Stimulated activated CD8-positive, alpha-beta memory T cell treated with anti-CD3 and anti-CD28 coated beads, Interleukin-4, amount 100 ng/mL, for 4 hours (primary cell): ENCODE measurements at places on chromosomes 3 and 15.

- DNase-seq: no peak
Observed at GRCh38 chr3:186143250-186143649, 34.4 kb upstream of the ETV5 start.

GRCh38 chr3:15666277-15666676 lies 64.7 kb downstream of the BTD start:
- no peak for DNase-seq

DNA sequence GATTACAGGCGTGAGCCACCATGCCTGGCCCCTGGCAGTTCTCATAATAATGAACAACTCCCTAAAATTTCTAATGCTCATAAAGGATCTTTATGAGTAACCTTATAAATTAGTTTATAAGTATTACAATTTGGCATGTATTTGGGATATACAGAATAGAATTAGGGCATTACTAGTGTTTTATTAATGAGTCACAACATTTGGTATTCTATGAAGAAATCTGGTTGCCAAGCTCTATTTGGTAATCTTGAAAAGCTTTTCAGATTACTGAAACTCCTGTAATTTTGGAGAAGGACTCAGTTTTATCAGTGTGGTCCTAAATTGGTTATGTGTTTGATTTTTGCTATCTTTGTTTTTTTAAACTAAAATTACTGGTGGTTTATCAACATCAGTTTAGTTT lies 45.8 kb downstream of the TM6SF1 start:
- no peak for DNase-seq

GRCh38 chr15:68697711-68698690 lies 119.2 kb downstream of the CORO2B start:
- DNase-seq: no peak

DNA sequence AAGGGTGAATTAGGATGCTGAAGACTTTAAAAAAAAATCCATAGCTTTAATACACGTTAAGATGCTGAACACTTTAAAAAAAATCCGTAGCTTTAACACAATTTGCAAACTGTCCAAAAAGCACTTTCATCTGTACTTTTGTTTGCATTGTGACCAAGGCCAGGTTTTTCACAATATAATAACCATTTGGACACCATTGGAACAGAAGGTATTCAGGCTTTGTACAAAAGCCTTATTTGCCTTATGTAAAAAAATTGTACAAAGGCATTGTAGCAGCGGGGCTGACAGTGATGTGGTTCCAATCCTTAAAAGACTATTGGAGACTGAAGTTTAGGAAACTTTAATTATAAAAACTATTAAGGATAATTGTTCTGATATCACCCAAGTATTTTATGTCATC lies 15.2 kb upstream of the ICE2 start:
- DNase-seq: no peak

GRCh38 chr3:76438971-76439370 lies 600.9 kb upstream of the ROBO2 start:
- no peak for DNase-seq

DNA sequence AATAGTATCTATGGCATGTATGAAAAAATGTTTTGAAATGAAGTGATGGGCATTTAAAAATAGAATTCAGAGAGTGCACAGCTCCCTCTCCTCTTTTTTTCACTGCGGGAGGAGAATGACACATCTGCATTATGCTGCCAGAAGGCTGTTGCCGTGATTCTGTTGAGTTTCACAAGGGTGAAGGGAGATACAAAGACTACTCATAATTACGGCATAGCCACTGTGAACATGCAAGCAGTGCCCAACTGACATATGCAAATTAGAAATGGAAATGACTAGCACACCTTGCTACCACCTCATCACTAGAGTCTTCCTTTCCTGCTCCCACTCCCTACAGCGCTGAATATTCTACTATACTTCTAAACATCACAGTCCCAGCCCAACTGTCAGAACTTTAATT lies 20.1 kb downstream of the IFT57 start:
- no peak for DNase-seq

DNA sequence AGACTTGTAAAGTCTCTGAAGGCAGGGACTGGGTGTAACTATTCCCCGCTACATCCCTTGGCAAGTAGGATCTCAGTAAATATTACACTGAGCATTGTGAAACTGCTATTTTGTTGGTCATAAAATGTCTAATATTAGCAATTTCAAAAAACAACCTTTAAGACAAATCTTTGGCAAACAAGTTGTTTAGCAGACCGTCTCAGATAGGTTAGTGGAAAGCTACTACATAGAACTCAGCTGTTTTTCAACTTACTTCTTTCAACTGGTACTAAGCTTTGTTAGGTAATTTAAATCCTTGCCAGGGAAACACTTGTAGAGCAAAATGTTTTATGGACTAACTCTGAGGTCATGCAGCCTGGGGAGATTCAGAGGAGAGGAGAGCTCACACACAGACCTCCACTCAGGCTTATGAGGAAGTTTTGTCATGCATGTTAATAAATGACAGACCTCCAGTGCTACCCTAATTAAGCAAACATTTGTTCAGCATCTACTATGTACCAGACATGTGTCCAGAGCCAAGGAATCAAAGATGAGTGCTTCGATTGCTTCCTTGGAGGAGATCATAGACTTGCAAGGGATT lies 61.6 kb upstream of the STAC start:
- DNase-seq: no peak

GRCh38 chr3:165820671-165821123 lies 16.5 kb downstream of the BCHE start:
- DNase-seq: no peak

DNA sequence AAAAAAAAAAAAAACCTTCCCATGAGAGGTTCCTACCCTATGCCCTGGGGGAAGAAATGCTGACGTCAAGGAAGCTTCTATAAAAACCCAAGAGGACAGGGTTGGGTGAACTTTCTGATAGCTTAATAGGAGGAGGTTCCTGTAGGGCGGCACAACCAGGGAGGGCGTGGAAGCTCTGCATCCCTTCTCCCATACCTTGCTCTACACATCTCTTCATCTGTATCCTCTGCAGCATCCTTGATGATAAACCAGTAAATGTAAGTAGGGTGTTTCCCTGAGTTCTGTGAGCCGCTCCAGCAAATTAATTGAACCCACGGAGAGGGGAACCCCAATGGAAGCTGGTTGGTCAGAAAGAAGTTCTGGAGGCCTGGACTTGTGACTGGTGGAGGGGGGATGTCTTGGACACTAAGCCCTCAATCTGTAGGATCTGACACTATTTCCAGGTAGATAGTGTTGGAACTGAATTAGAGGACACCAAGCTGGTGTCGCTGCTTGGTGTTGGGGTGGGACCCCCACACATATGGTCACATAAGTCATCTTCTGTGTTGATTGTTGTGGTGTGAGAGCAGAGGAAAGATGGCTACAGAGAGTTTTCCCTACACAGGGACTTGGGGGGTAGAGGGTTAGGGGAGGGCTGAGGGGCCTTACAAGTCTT lies 91.5 kb downstream of the ST6GAL1 start:
- DNase-seq: no peak
